Fibroblast of pulmonary artery (primary cell): ENCODE measurements at places on chromosomes 3 and 15.

GRCh38 chr15:82292271-82292670 lies 29.7 kb downstream of the SAXO2 start:
- no peak for DNase-seq

- no peak for DNase-seq
Measured at GRCh38 chr3:31408720-31409119, 124.0 kb upstream of the STT3B start.

DNA sequence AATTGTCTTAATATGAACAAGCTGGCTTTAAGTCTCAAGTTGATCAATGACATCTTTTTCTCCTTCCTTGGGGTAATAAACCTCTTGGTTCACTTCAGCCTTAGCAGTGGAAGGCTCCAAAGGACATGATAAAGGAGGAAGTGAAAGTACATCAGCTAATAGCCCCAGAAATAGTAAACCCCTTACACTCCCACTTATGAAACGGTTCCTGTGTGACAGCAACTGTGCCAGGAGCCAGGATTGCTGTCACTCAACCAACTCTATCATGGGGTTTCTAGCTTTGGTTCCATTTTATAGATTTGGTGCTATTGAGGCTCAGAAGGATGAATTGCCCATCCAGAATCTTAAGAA lies 216.7 kb downstream of the ABHD5 start:
- DNase-seq: no peak

- DNase-seq: no peak
Measured at GRCh38 chr15:101654171-101654570, 2.0 kb upstream of the TM2D3 start.

GRCh38 chr3:183158551-183159006 lies 4.0 kb downstream of the LAMP3 start:
- peak; percentile 73 for DNase-seq

DNA sequence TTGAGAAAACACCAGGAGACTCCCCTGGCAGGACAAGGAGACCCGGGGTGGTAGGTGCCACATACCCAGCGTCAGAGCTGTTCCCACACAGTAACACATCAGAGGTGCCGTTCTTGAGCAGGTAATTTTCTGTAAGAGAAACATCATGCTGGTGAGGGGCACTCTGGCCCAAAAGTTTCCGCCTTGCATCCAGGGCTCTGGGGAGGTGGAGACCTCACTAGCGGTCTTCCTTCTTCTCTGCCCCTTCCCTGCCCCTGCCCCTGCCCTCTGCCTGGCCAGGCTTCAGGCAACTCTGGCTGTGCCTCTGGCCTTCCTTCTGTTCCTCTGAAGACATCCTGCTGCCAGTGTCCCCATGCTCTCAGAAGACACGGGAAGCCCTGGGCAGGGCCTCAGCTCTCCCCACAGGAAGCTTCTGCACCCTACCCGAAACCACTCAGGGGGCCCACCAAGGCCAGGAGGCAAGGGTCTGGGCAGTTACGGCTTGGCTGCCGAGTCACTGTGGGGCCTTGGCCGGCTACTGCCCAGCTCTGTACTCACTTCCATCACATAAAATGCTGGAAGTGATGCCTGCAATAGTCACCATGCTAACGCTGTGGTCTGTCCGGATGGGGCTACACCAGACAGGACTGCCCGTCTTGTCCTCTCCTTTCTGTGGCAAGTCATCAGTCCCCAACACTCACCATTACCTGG lies 41.3 kb downstream of the SCN5A start:
- DNase-seq: no peak

DNA sequence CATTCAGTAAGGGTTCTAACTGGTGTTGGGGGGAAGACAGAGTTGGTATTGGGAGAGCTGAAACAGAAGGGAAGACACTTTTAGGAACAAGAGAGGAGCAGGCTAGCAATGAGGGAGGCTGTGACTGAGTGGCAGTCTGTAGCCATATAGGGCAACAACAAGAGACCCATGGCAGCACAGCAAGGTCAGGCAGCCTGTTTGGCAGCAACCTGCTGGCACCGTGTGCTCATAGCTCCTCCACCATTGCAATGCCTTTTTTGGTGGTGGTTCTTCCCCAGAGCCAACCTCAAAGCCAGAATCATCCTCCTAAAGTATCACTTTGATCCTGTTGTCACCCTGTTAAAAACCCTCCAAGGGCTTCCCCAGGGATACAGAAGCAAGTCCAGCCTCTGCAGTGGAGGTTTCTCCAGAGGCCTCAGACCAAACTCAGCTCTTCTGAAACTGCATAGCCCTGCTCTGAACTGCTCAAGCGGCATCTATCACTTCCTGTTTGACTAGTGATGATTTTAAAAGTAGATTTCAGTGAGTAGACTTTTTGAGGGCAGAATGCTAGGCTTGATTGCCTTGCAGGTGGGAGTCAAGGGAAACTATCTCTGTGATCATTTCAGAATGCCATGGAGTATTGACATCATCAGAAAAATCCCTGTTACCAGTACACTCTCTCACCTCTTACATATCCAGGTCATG lies 176.9 kb downstream of the STAC start:
- DNase-seq: no peak

DNA sequence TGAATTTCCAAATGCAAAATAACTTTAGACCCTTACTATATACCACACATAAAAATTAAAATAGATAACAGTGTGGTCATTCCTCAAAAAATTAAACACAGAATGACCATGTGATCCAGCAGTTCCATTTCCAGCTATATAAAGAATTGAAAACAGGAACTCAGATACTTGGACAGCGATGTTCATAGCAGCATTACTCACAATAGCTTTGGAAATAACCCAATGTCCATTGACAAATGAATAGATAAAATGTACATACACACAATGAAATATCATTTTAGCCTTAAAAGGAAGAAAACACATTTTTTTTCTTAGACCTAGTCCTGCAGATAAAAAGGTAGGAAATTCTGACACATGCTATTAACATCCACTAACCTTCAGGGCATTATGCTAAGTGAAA lies 26.7 kb downstream of the RAD51 start:
- DNase-seq: peak; percentile 65

- no peak for DNase-seq
Measured at GRCh38 chr15:23049984-23050628, 10.7 kb upstream of the TUBGCP5 start.

DNA sequence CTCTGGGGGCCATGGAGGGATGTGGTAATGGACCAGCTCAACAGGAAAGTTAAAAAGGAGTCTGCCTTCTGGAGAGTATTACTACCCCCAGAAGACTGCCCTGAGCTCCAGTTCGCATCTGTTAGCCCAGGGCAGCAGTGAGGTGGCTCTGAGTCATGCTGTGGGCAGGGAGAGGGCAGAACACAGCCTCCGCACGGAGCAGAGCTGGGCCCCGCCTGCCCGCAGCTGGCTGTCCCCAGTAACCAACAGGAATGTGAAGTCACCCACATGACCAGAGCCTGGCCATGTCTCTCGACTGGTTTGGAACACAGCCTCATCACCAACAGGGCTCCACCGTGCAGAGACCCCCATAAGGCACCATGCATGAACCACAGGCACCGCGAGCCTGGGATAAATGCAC lies 62.1 kb downstream of the CYFIP1 start:
- peak; percentile 14 for DNase-seq

GRCh38 chr3:53813876-53814275 lies 32.3 kb downstream of the CHDH start:
- DNase-seq: no peak

- DNase-seq: no peak
Measured at GRCh38 chr3:125294411-125294810, 80.7 kb downstream of the ZNF148 start.

- DNase-seq: no peak
Measured at GRCh38 chr15:99621767-99622166, 56.0 kb downstream of the MEF2A start.

- peak; percentile 35 for DNase-seq
Measured at GRCh38 chr15:60477916-60478565, 901 bp downstream of the ICE2 start.

DNA sequence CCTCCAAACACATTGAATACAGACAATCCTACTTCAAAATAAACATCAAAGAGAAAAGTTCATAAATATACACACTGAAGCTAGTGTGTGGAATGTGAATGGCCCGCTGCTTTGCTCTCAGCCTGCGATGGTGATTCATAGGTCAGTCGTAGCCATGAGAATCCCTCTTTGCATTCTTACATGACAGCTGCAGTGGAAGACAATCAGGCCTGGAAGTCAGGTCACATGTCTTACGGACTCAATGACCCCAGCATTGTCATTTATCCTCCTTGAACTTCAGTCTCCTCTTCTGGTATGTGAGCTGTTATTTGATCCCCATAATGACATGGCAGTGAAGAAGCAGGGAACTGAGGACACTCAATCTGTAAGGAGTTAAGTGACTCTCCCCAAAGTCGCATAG lies 217.8 kb upstream of the EOMES start:
- DNase-seq: peak; percentile 23

GRCh38 chr3:101091489-101091888 lies 98.3 kb upstream of the ABI3BP start:
- no peak for DNase-seq

- DNase-seq: no peak
Measured at GRCh38 chr3:28980631-28981030, 300.2 kb upstream of the RBMS3 start.

- no peak for DNase-seq
Measured at GRCh38 chr15:78402061-78402610, 35.9 kb upstream of the IREB2 start.

GRCh38 chr3:78571486-78571885 lies 1196.3 kb downstream of the ROBO1 start:
- no peak for DNase-seq

- DNase-seq: no peak
Measured at GRCh38 chr3:150673966-150674365, 29.8 kb downstream of the ERICH6 start.

DNA sequence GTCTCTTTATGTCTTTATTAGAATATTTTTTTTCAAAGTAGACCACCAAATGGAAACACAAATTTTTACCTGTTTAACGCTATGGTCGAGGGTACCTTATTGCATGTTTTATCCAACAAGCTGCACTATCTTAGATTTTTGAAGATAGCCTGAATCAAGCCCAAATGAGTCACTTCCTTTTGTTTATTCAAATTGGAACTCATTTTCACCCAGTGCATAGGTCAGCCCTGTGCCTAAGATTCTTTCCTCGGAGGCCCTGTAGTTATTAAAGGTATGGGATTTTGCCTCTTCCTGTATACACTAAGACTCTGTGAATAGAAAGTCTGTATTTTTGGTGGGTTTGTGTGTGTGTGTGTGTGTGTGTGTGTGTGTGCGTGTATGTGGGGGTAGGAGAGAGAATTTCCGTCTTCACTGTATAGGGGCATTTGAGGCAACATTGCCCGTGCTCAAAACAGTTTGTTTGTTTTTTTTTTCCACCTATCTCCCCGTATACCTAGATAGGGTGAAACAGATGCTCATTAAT lies 358.0 kb upstream of the CADM2 start:
- no peak for DNase-seq

DNA sequence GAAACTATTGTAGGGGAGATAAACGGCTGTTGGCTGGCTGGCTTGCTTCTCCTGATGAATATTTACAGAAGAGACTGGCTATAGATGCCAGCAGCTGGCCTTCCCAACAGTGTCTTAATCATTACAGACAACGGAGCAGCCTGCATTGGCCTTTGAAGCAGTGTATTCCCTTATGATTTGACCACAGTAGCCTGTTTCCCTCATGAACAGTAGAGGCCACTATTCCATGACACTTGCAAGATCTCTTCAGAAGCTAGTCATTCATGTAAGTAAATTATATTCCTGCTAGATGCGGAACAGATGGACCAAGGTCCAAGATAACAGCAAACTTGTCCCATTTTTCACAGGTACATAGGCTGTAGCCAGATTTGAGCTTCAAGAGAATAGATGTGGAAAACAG lies 47.3 kb downstream of the TMCO5A start:
- peak; percentile 68 for DNase-seq

DNA sequence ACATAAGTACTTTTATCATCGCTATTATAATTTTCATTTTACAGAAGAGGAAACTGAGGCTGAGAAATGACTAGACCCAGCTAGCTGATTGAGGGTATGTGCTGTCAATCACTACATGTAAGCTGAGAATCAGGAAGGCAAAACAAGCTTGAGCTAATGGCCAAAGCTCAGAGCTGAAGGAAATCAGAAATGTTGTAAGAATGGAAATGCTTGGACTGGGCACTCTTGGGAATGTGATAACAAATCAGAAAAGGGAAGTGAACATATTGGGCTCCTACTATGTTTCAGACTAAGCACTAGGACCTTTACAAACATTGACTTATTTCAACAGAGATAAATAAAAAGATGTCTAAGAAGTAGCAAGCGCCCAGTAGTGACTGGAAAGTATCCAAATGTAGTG lies 33.8 kb upstream of the BOC start:
- no peak for DNase-seq

GRCh38 chr3:149663966-149664365 lies 6.1 kb upstream of the WWTR1 start:
- DNase-seq: no peak

GRCh38 chr3:149462581-149463011 lies 11.9 kb upstream of the TM4SF4 start:
- DNase-seq: no peak

DNA sequence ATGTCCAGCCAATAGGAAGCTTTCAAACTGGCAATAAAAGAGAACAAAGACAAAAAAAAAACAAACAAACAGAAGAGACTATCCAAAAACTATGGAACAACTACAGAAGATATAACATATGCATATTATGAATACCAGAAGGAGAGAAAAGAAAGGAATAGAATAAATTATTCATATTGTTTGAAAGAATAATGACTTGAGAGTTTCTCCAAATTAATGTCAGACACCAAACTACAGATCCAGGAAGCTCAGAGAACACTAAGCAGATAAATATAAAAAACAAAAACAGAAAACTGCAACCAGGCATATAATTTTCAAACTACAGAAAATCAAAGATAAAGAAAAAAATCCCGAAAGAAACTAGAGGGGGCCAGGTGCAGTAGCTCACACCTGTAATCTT lies 34.1 kb upstream of the AP3B2 start:
- no peak for DNase-seq

GRCh38 chr3:34511891-34512290 lies 713.5 kb downstream of the PDCD6IP start:
- DNase-seq: no peak
